ENCODE measurements at places on chromosomes 2 and 18. TPM values are rescaled to one million over a fixed set of nuclear protein-coding genes. Genes with fewer than 3 reads are reported as not detected.
A peak's percentile ranks its signal among the peaks of the same experiment; 100 is the strongest.

GRCh38 chr2:230772156-230772555, 59.5 kb downstream of the CAB39 start:
- peaks cover 9% of the 10 kb centered on the region for H3K36me3 ChIP-seq
- no peaks in the 10 kb centered on the region for H3K27me3 ChIP-seq
- no peak for DNase-seq
- no peaks in the 10 kb centered on the region for H3K4me1 ChIP-seq

DNA sequence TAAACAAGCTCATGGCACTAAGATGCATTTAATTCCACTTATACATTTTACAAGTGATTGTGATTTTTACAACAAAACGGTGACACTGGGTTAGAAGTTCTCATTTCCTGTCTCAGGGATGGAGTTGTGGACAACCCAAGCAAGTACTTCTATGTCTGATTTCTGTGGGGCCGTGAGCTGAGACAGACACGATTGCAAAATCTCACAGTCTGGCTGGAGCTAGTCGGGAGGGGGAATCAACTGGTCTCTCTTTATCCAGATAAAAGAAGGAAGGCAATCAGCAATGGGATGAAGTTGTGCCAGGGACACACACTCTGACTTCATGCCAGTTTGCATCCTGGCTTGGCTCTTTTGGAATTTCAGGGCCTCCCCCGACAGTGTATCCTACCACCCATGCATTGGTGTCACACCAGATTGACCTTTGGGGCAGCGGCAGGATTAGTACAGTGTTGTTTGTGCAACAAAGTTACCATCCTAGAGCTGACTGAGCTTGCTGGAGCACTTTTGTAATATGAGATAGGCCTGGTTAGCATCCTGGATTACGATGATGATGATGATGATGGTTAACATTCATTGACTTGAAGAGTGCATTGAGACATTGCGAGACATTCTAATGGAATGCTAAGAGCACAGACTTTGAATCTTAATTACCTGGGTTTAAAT, 98.8 kb downstream of the CTAGE1 start:
- H3K27ac ChIP-seq, result no peak overlapping the region
- H3K4me1 ChIP-seq, result no peaks in the 10 kb centered on the region
- DNase-seq, result no peak
- H3K4me3 ChIP-seq, result no peak overlapping the region
- no peaks in the 10 kb centered on the region for H3K36me3 ChIP-seq

DNA sequence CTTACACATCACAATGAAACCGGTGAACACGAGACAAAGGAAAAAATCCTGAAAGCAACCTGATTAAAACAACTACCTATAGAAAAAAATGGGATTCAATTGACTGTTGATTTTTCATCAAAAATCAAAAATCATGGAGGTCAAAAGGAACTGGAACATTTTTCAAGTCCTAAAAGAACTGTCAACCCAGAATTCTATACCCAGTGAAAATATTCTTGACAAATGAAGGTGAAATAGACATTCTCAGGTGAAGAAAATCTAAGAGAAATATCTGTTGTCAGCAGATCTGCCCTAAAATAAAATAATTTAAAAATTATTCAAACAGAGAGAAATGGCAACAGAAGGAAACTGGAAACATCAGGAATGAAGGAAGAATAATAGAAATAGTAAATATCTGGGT, 38.9 kb downstream of the GAREM1 start:
- no peak for DNase-seq
- no peak overlapping the region for H3K27ac ChIP-seq
- no peaks in the 10 kb centered on the region for H3K4me1 ChIP-seq
- no peaks in the 10 kb centered on the region for H3K27me3 ChIP-seq
- H3K36me3 ChIP-seq, result peaks cover 2% of the 10 kb centered on the region

DNA sequence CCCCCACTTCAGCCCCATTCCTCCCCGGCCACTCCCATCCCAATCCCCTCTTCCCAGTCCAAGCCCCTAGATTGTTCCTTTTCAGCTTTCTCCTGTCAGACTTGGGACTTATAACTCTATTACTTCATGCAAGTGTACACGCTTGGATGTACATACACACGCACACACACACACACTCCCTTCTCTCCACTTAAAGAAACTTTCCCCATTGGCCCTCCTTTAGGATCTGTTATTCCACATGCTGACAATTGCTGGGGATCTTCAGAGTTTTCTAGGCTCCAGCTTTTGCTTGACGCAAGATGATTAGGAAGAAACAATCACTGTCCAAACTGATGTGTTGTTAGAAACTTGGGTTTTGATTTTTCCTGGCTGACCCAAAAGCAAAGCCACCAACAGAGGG, 75.4 kb downstream of the CDK15 start:
- DNase-seq, result no peak
- 0 out of 2 replicates have a peak, but pooled peaks cover 3% of the 10 kb centered on the region for H3K4me1 ChIP-seq
- no peak overlapping the region for H3K4me3 ChIP-seq
- H3K36me3 ChIP-seq, result no peaks in the 10 kb centered on the region
- no peaks in the 10 kb centered on the region for H3K27me3 ChIP-seq
- no peak overlapping the region for H3K27ac ChIP-seq

DNA sequence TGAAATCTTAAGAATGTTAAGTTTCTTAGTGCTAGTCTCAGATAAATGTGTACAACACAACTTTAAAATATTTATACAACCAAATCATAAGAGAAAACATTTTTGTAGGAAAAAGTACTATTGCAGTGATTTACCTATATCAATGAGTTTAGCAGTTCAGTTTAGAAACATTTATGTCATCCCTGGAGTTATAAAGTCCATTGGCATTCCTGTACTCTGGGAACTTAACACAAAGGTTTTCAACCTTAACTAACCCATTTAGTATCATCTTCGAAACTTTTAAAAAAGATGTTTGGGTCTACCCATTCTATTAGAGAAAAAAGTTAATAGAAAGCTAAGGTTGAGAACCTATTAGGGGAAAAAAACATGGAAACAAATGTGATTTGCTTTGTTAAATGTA, 10.9 kb downstream of the AFTPH start:
- no peaks in the 10 kb centered on the region for H3K4me1 ChIP-seq
- no peak overlapping the region for H3K4me3 ChIP-seq
- no peak overlapping the region for H3K27ac ChIP-seq
- no peaks in the 10 kb centered on the region for H3K36me3 ChIP-seq
- DNase-seq, result no peak
- no peaks in the 10 kb centered on the region for H3K27me3 ChIP-seq

- peak; percentile 33 for DNase-seq
- no peaks in the 10 kb centered on the region for H3K4me1 ChIP-seq
- no peak overlapping the region for H3K27ac ChIP-seq
- H3K27me3 ChIP-seq, result no peaks in the 10 kb centered on the region
Measured at GRCh38 chr18:70920840-70921374, 632.1 kb downstream of the SOCS6 start.

- no peaks in the 10 kb centered on the region for H3K27me3 ChIP-seq
- no peak overlapping the region for H3K4me3 ChIP-seq
- no peaks in the 10 kb centered on the region for H3K36me3 ChIP-seq
- peaks cover under 1% of the 10 kb centered on the region for H3K4me1 ChIP-seq
Measured at GRCh38 chr2:105789745-105790460, 45.2 kb downstream of the NCK2 start.

GRCh38 chr2:67522148-67522547, 125.0 kb downstream of the ETAA1 start:
- H3K27ac ChIP-seq, result no peak overlapping the region
- H3K36me3 ChIP-seq, result no peaks in the 10 kb centered on the region
- DNase-seq, result no peak
- H3K27me3 ChIP-seq, result no peaks in the 10 kb centered on the region

DNA sequence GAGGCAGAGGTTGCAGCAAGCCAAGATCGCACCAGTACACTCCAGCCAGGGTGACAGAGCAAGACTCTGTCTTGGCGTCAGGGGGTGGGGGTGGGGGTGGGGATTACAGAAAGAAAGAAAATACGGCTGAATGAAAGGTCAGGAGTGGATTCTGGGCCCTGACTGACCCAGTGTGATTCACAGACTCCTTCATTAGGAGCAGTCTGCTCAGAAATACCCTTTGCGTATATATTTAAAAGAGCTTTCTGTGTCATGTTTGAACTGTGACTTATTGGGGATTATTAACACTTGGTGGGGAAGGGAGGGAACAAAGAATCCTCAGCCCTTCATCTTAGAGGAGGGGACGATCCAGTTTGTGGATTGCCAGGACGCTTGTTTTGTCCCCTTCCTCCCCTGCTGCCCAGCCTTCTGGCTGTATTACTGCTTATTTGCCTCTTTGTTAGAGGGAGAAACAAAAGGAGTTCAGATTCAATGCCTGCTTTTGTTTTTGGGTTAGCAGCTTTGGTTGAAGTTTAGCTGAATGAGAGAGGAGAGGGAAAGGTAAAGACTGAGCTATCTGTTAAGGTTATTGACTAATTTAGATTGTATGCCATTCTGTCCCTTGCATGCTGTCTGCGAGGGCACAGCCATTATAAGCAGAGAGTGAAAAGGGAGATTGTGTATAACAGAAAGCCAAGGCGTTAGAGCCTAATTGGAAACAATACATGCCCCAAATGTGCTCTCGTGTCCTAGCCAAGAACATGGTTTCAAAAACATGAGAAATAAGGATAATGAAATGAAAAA, 118.3 kb downstream of the FMNL2 start:
- no peaks in the 10 kb centered on the region for H3K36me3 ChIP-seq
- peaks cover 21% of the 10 kb centered on the region for H3K4me1 ChIP-seq
- H3K4me3 ChIP-seq, result peak overlapping the region; percentile 74
- peak; percentile 69 for DNase-seq
- H3K27ac ChIP-seq, result peak overlapping the region; percentile 73

DNA sequence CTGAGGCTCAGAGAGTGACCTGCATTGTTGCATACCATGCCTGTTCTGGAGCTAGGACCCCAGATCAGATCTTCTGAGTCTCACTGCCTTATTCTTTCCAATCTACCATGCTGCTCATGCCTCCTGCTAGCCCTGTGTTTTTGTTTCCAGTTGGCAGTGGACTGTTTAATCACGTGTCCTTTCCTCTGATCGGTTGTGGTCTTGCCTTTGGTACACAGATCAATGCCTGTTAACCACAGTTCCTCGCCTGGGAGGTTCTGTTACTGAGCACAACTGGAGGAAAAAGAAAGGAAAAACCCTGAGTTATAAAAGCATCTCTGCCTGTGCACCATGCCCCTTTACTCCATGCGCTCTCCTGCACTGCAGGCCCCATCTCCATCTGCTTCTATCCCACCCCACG, 329.1 kb downstream of the SETBP1 start:
- no peak overlapping the region for H3K4me3 ChIP-seq
- H3K27ac ChIP-seq, result no peak overlapping the region
- no peaks in the 10 kb centered on the region for H3K36me3 ChIP-seq
- DNase-seq, result no peak
- H3K4me1 ChIP-seq, result no peaks in the 10 kb centered on the region
- no peaks in the 10 kb centered on the region for H3K27me3 ChIP-seq

- no peak overlapping the region for H3K4me3 ChIP-seq
- no peaks in the 10 kb centered on the region for H3K36me3 ChIP-seq
- no peak overlapping the region for H3K27ac ChIP-seq
- H3K27me3 ChIP-seq, result no peaks in the 10 kb centered on the region
Measured at GRCh38 chr2:20361893-20362292, 11.2 kb upstream of the PUM2 start.

GRCh38 chr2:37527361-37527760, 144.1 kb downstream of the CDC42EP3 start:
- no peak overlapping the region for H3K4me3 ChIP-seq
- no peaks in the 10 kb centered on the region for H3K4me1 ChIP-seq
- DNase-seq, result no peak
- H3K27ac ChIP-seq, result no peak overlapping the region
- no peaks in the 10 kb centered on the region for H3K36me3 ChIP-seq

DNA sequence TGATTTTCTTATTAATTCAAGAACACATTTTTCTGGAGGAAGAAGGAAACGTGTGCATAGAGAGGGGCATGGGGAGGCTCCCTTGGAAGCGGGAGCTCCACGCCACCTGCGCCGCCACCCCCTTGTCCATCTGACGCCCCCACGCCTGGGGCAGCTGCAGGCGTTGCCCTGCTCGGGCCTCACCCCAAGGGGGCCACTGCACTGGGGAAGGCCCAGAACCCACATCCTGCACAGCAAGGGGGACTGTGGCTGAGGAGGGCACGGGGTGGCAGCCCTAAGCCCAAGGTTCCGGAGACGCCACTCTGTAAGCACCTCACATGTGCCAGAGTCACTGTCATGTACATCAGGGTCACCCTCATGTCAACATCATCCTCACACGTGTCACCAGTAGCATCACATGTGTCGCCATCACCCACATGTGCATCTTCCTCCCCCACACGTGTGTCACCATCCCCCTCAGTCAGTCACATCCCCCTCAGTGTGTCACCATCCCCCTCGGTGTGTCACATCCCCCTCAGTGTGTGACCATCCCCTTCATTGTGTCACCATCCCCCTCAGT, 486.7 kb upstream of the SALL3 start:
- DNase-seq, result no peak
- H3K27me3 ChIP-seq, result no peaks in the 10 kb centered on the region
- H3K36me3 ChIP-seq, result peaks cover 9% of the 10 kb centered on the region
- H3K4me3 ChIP-seq, result no peak overlapping the region

DNA sequence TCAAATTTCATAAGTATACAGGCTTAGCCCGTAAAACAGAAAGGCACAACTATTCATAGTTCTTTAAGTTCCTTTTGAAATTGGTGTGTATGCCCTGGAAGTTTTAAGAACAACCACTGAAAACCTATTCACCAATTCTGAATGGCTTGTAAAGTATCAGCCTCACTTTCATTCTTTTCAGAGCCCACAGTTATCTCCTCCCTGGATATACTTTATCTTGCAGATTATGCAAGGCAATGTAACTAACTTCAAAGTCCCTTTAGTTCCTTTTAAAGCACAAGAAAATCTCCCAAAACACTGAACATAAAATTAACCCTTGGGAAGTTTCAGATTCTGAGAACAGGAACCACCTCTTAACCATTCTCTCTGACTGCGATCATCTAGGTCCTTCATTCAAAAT, 1.1 kb downstream of the STRN start:
- no peak for DNase-seq
- peak overlapping the region; percentile 97 for H3K4me3 ChIP-seq
- H3K36me3 ChIP-seq, result no peaks in the 10 kb centered on the region
- peaks cover 6% of the 10 kb centered on the region for H3K4me1 ChIP-seq

GRCh38 chr2:134668821-134669220, 50.0 kb downstream of the TMEM163 start:
- H3K4me3 ChIP-seq, result no peak overlapping the region
- H3K27me3 ChIP-seq, result no peaks in the 10 kb centered on the region
- DNase-seq, result no peak
- no peaks in the 10 kb centered on the region for H3K36me3 ChIP-seq
- H3K4me1 ChIP-seq, result peaks cover 3% of the 10 kb centered on the region

- no peak overlapping the region for H3K27ac ChIP-seq
- DNase-seq, result no peak
- no peak overlapping the region for H3K4me3 ChIP-seq
- no peaks in the 10 kb centered on the region for H3K4me1 ChIP-seq
- peaks cover 51% of the 10 kb centered on the region for H3K36me3 ChIP-seq
- no peaks in the 10 kb centered on the region for H3K27me3 ChIP-seq
Measured at GRCh38 chr18:47882641-47883040, 47.8 kb downstream of the SMAD2 start.

- no peak overlapping the region for H3K4me3 ChIP-seq
- no peaks in the 10 kb centered on the region for H3K36me3 ChIP-seq
- H3K27ac ChIP-seq, result no peak overlapping the region
Measured at GRCh38 chr2:202847693-202848524, 23.7 kb downstream of the ICA1L start.

- H3K36me3 ChIP-seq, result no peaks in the 10 kb centered on the region
- no peaks in the 10 kb centered on the region for H3K27me3 ChIP-seq
- H3K4me3 ChIP-seq, result no peak overlapping the region
- H3K4me1 ChIP-seq, result no peaks in the 10 kb centered on the region
- no peak overlapping the region for H3K27ac ChIP-seq
Measured at GRCh38 chr2:102983786-102984185, 222.0 kb downstream of the TMEM182 start.

B3GNT7 gene
- 42.2 TPM for total RNA-seq

RGPD3 gene
- total RNA-seq, result 0.22 TPM

CCDC150 gene
- total RNA-seq, result 22.1 TPM

STARD6 gene
- not detected for total RNA-seq

HOXD9 gene
- total RNA-seq, result not detected

ASXL3 gene
- 0.35 TPM for total RNA-seq

NHEJ1 gene
- total RNA-seq, result 19.7 TPM

MLPH gene
- total RNA-seq, result 3.4 TPM

EPB41L3 gene
- total RNA-seq, result 14.3 TPM

MARCHF4 gene
- total RNA-seq, result 0.26 TPM

EVX2 gene
- not detected for total RNA-seq

All from H9 (cell line).